ENCODE measurements at places on chromosomes 3 and 15.
A peak's percentile ranks its signal among the peaks of the same experiment; 100 is the strongest.

DNA sequence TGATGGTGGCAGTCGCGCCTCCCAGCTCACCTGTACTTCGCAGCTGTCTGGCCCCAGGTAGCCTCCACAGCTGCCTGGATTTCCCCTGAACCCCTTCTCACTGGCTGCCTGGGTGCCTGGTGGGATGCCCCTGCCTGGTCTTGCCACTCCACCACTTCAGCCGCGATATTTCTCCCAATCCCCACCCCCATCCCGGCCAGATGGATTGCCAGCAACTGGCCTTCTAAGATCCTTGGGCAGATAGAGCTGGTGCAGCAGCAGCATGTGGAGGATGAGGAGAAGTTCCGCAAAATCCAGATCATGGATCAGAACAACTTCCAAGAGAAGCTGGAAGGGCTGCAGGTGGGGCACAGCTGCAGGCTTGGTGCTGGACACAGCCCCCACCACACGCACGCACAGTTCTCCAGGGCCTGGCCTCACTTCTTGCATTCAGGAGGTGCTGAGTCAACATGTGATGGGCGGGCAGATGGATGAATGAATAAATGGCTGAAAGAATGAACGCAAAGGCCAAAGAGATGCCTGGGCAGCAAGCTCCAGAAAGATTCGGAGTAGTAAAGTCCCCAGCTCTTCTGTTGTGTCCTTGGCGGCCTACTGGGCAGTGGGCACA is 35.7 kb downstream of the DNAH1 start:
- no peak for DNase-seq

- no peak for DNase-seq
These were observed 21.6 kb upstream of the VGLL4 start for GRCh38 chr3:11665331-11665730.

GRCh38 chr15:67054676-67055075 is 10.7 kb upstream of the SMAD3 start:
- DNase-seq, result no peak

GRCh38 chr15:62895139-62895866 is 147.2 kb upstream of the TPM1 start:
- DNase-seq, result no peak

DNA sequence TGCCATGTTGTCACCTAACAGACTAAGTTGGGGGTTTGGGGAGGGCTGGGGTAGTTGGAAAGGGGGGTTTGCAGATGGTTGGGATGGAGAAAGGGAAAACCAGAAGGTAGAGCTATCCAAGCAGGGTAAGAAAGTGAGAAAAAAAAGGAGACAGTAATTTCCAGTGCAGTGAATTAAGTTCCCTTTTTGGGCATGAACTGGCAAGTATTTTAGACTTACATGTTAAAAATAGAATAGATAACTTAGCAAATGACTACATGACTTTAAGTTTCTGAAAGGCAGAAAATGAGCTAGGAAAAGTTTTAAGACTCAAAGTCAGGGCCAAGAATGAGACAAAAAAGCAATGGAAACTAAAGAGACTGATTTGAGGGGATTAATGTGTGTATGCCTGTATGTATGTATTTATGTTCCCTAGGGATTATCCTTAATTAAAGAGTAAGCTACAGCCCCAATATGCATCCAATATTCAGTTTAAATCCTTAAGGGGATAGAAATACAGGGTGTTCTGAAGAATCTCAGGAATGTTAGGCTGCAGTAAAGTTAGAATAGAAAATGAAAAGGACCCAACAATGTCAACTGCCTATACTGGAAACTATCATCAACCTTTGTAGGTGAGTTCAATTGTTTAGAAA is 285.2 kb upstream of the MME start:
- no peak for DNase-seq

DNA sequence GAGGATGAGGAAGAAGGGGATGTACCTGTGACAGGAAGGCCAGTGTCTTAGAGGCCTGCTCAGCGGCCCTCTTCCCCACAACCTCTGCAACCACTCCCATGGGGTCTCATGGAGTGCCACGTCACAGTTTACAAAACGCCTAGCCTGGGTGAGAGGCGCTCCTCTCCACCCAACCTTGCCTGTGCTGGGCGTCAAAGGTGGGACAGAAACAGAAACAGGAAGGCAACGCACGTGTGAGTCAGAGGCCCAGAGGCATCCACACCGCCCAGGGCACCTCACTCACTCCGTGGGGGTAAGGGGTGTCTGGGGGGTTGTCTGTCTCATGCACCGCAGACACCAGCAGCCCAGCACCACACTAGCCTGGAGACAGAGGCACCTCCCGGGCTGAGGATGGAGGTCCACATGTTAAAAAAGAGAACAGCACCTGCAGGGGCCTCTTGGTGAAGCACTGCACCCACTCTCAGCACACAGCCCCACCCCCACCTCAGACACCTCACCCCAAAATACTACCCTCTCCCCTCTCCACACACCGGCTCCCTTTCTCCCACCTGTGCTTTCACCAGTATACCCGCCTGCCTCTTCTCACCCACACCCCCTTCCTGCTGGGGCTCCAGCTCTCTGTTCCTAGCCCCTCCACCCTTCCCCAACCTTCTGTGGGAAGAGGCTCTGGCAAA is 4.7 kb upstream of the CALML4 start:
- no peak for DNase-seq

DNA sequence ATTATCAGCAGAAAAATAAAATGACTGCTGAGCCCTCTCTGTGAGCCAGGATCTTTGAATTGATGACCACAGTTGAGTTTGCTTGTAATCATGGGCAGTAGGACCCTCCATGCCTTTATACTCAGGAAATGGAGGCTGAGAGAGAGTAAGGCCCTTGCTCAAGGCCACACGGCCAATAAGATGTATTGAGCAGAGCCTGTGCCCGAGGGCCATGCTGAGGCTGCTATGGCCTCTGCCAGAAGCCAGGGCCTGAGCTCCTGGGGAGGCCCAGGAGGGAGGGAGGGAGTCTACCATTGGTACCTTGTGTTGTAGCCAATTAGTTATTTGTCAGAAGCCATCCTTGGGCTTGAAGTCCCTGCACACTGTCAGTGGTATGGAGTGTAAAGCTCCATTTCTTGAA is 151.4 kb downstream of the DNAJB8 start:
- DNase-seq, result no peak

DNA sequence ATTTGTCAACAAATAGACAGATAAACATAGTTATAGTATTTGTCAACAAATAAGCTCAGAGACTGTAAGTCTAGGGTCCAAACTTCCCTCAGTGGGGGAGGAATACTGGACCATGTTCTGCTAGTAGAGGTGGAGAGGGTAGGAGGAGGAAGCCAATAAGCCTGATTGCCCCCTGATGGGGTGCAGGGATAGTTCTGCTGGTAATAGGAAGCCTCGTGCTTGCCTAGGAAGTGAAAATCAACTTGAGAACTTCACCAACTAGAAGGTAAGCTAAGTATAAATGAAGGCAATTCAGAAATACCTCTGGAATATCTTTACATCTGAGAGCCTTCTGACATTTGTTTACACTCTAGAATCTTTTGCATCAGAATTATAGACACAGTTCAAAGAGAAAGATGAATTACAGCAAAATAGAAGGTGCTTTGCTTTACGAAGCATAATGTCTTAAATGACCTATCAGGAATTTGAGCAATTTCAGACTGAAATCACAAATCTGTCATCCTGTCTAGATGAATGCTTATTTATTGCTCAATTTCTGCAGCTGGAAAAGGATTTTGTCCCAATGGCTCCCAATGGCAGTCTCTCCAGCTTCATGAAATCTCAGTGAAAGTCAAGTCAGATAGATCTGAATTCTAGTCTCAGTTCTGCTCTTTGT is 225.6 kb upstream of the TBC1D5 start:
- DNase-seq, result no peak

DNA sequence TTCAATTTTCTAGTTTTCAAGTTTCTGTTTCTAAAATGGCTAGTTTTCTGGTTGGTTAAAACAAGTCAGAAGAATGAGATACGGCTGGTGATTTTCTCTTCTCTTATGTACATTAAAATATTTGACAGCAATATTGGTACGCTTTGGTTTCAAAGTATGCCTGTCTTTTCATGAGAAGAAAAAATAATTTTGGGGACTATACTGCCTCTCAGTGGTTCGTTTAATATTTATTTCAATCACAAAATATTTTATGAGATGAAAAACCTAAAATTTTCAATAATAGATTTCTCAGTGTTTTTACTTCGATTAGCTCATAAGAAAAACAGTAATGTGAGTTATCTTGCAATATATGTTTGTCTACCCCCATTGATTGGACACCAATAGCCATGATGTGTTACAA is 72.8 kb upstream of the AADACL2 start:
- DNase-seq, result no peak

GRCh38 chr3:38655708-38656300 is 6.3 kb upstream of the SCN5A start:
- DNase-seq, result peak; percentile 40

GRCh38 chr3:174439331-174440252 is 419.5 kb upstream of the NAALADL2 start:
- no peak for DNase-seq

- no peak for DNase-seq
These were observed 404.6 kb upstream of the MCTP2 start for GRCh38 chr15:93826790-93827189.

- no peak for DNase-seq
These were observed 122.3 kb downstream of the PLD1 start for GRCh38 chr3:171688002-171688401.

- DNase-seq, result no peak
These were observed 440.1 kb downstream of the GABRG3 start for GRCh38 chr15:27410996-27411605.

DNA sequence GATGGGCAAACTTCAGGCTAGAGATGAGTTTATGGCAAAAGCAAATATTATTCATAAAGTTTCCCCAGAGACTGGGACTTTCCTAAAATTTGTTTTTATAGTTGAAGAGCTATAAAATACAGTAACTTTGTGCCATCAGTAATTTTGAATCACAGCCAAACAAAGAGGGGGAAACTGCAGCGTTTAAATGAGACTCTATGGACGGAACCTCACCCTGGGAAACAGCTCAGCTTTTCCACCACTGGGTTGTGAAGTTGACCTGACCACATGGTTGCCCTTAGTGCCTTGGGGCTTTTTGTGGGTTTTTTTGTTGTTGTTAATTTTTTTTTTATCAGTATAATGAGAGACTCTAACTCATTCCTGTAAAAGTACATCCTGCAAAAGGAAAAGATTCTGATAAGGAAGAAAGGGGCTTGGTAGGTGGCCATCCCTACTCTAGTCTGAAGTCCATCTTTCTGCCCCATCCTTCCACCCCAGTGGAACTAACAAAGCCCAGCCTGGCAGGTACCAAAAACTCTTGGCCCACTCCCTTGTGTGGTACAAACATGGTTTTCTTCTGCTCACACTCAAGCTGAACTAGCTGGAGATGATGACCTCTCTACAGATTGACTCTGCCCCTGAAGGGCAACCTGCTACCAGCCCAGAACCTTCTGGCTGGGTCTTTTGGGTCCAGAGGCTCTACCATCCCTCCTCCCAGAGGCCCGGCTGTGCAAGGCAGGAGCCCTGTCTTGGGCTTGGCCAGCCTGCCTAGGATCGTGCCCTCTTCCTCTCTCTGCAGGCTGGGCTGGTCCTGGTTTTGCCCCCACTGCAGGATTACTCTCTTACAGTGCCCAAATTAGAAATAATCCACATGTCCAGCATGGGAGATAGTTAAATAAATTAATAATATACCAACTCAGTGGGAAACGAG is 41.2 kb downstream of the RLBP1 start:
- no peak for DNase-seq

- no peak for DNase-seq
These were observed 1.1 kb upstream of the SPATA12 start for GRCh38 chr3:57059411-57059810.

DNA sequence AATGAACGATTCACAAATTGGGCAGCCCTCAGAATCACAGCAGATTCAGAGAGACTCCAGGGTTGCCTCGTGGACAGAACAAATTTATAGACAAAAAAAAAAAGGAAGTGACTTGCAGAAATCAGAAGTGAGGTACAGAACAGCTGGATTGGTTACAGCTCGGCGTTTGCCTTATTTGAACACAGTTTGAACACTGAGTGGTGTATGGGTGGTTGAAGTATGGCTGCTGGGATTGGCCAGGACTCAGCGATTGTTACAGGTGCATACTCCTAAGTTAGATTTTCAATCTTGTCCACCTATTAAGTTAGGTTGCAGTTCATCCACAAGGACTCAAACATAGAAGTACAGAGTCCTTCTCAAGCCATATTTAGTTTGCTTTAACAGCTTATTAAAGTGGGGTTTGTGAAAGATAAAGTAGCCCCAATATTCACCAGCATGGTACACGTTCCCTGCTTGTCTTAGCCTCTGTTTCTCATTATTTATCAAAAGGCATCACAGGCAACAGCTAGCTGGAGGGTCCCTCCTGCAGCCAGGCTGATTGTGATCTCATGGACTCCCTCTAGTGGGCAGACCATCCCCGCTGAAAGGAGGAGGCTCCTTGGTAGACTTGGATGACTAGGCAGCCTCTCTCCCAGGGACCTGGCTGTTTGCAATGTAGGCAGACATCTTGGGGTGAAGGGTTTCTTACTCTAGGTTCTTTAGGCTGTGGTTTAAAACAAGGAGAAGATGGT is 17.6 kb upstream of the ALDH1L1 start:
- DNase-seq, result peak; percentile 73

GRCh38 chr15:68201153-68201878 is 3.8 kb downstream of the CALML4 start:
- DNase-seq, result no peak

DNA sequence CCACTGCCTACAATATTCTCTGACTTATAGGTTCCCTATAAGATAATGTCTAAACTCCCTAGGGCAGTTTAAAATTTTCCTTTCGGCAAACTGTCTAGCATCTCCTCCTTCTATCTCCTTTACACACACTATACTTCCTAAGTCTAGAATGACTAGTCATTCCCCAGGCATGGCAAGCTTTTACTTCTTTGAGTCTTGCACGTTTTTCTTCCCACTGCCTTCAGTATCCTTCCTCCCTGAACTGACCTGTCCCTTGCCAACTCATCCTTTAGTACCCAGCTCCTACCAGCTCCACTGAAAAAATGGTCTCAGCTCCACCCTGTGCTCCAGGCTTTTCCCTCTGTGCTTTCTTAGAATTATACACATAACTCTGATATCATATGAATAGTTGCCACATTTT is 93.8 kb upstream of the KBTBD8 start:
- no peak for DNase-seq

- no peak for DNase-seq
These were observed 5.3 kb downstream of the MINAR1 start for GRCh38 chr15:79437275-79438000.

- DNase-seq, result peak; percentile 96
These were observed 63.0 kb downstream of the NCEH1 start for GRCh38 chr3:172647823-172648222.

- no peak for DNase-seq
These were observed 58.3 kb downstream of the EIF3J start for GRCh38 chr15:44595246-44595645.

All from NCI-H1105 (cell line).